ENCODE measurements at places on chromosomes 2 and 18.
A peak's percentile ranks its signal among the peaks of the same experiment; 100 is the strongest.

GRCh38 chr2:182503886-182504285 is 77.0 kb upstream of the PDE1A start:
- DNase-seq, result no peak

DNA sequence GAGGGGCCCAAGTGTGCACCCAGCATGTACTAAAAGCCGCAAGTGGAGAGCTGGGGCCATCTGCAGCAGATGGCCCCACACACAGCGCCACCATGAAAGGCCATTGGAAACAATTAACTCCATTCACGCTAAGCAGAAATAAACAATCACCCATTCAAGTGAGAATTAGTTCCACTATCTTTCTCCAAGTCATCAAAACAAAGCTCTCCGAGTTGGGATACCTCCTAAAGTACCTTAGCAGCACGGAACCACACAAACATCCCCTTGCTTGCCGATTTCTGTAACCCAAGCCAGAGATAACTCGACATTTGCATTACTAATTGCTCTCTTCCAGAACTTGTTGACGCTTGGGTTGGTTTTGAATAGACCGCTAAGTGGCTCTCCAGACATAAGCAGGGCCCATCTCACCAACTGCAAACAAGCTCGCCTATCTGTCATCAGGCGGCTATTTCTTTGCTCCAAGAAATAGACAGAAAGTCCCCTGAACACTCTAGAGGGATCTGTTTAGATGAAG is 840.6 kb upstream of the SALL3 start:
- DNase-seq, result no peak

DNA sequence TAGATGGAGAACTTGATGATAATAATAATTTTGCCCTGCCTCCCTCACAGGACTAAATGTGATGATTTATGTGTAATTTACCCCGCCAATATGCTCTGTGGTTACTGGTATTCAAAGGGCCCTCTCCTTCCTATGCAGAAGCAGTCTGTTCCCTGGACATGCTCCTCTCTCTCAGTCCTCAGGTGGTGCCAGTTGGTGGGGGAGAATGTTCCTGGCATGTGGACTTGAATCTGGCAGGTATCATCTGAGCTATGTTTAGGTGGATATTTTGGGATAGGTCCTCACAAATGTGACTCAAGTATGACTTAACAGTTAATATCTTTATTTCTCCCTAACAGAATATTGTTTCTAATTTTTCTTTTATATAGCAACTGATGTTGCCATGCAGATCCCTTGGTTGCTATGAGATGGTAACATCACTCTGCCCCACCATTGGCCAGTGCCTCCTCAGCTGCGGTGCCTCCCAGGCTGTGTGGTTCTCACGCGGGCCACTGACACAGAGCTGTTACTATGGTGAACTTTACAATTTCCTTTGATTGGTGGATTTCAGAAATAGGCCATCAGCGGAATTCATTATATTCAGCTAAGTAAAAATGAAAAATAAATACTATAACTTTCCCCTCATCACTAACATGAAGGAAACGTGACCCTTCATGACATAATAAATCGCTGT is 106.7 kb upstream of the PELI1 start:
- no peak for DNase-seq

- DNase-seq, result peak; percentile 12
These were observed 128.0 kb downstream of the ARL4C start for GRCh38 chr2:234368861-234369261.

GRCh38 chr2:54818226-54818625 is 94.8 kb downstream of the EML6 start:
- DNase-seq, result no peak

GRCh38 chr2:97707362-97708047 is 5.9 kb upstream of the ZAP70 start:
- DNase-seq, result peak; percentile 9

DNA sequence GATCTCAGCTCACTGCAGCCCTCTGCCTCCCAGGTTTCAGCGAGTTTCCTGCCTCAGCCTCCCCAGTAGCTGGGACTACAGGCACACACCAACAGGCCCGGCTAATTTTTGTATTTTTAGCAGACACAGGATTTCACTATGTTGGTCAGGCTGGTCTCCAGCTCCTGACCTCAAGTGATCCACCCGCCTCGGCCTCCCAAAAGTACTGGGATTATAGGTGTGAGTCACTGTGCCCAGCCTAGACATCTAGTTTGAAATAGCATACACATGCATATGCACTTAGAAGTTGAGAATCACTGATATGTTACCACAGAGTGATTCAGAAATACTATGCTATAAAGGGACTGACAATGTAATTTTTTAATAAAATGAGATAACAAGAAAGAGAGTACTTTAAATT is 69.8 kb upstream of the CDKL4 start:
- DNase-seq, result no peak

DNA sequence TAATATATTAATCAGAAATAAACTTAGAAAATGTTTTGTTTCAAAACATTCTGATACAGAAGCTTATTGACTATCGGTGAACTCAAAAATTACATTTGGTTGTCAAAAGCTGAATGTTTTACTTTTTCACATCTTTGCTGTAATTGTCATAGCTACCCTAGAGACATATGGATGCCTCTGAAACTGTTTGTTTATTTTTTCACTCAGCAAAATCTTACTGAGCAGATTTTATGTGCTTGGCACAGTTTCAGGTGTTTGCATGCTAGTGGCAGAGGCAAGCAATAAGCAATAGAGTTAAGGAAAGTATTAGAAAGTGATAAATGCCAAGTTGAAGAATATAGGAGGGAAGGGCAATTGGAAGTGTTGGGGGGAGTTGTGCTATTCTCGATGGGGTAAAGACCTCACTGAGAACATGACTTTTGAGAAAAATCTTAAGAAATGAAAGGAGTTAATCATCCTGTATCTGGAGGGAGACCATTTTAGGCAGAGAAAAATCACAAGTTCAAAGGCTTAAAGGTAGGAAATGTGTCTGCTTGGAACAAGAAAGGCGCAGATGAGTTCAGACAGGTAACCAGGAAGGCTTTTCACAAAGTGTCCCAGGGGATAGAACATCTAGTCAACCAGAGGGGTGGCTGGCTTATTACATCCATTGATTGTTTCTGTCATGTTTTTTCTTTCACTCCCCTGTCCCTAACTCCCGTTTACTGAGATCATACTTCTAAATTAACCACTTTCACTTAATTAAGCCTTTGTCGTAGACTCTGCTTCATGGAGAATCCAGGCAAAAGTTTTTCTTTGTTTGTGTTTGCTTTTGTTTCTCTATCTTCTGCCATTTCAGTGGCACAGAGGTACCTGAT is 27.2 kb upstream of the COBLL1 start:
- DNase-seq, result peak; percentile 70

DNA sequence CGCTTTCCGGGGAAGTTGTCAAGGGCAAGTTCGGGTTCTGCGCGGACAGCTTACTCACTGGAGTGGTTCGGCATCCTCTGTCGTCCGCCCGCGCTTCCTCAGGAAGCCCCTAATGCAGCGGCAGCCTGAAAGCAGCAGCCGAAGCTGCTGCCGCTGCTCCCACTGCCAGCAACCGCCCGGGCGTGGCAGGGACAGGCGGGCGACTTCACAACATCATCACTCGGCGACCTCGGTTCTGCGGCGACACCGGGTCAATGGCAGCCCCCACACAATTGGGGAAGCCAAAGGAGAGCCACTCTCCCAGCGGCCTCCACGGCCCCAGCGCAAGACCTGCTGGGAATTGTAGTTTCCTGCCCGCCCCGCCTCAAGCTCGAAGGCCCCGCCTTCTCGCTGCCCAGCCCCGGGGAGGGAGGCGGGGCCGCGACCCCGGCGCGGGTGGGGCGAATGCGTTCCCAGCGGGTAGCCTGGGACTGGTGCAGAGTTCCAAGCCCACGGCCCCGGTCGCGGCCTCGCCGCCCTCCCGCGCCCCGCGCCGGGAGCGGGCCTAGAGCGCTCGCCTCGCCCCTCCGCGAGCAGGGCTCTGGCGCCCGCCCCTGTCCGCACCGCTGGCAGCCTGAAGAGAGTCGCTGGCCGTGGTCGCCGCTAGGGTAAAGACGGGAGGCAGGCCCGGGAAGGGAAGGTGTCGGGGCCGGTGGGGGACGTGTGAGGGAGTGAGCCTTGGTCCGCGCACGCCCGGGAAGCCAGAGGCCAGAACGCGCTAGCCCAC is at the start of the genes STRADB and TRAK2:
Gene STRADB (plus strand): TSS at position 449 of the 766 bp plus-strand sequence. CDS start 3,101 bp downstream, outside the sequence.
Gene TRAK2 (minus strand): TSS at position 167 of the 766 bp plus-strand sequence. CDS start 30,951 bp downstream, outside the sequence.
- peak; percentile 95 for DNase-seq

DNA sequence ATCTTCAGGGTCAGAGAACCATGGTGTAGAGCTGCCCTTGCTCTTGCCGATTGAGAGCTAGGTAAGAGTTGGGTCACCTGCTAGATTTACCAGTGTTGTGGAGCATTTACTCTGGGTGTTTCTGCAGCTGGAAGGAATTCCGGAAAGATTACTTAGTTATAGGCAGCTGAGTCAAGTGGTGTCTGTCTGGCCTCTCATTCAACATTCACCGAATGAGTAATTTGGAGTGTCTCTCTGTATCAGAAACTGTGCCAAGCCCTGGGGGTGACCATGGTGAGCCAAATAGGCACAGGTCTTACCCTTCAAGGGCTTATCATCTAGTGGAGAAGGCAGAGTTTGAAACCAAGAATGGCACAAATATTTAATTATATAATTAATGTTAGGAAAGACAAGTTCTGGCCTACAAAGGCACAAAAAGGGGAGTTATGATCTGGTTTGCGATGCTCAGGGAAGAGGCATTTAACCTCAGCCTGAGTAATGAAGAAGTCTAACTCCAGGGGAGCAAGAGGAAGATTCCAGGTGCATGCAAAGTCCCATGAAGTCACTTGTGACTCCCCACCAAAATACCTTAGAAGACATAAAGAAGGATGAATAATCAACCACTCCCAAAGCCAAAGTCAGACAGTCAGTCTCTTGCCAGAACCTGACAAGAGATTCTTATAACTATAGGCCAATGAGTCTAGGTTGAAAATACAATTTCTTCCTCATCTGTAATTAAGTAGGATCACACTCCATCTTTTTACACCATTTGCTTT is 12.5 kb downstream of the SETBP1 start:
- no peak for DNase-seq

DNA sequence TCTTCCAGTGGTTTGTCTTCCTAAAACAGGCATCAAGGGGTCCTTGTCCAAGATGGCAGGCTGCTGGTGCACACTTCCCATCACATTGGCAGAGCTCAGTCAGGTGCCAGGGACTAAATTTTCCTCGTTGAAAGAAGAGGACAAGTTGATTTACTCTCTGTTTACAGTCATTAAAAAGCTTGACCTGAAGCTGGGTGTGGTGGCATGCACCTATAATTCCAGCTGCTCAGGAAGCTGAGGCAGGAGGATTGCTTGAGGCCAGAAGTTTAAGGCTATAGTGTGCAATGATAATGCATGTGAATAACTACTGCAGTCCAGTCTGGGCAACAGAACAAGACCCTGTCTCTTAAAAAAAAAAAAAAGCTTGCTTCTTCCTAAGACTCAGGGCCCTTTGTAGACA is 3.6 kb upstream of the PLB1 start:
- DNase-seq, result no peak

DNA sequence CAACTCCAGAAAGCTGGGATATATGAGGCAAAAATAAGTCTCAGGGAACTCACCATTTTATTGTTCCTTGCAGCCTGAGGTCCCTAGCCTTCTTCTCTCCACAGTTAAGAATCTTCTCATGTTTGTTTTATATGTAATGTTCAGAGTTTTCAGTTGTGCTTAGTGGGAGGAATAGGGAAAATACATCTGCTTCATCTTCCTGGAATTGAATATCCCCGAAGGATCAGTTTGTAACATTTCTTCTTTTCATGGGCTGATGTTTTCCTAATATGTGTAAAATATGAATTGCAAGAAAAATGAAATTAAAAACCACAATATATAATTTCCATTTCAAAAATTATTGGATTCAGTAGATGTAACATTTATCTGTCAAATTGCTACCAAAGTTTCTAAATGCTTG is 8.0 kb downstream of the GALNT1 start:
- DNase-seq, result no peak

- no peak for DNase-seq
These were observed 4.5 kb downstream of the KIF3C start for GRCh38 chr2:25977768-25978167.

GRCh38 chr2:74138600-74139323 is 8.9 kb downstream of the BOLA3 start:
- no peak for DNase-seq

GRCh38 chr2:46535360-46535759 is 56.0 kb downstream of the TMEM247 start:
- DNase-seq, result peak; percentile 33

DNA sequence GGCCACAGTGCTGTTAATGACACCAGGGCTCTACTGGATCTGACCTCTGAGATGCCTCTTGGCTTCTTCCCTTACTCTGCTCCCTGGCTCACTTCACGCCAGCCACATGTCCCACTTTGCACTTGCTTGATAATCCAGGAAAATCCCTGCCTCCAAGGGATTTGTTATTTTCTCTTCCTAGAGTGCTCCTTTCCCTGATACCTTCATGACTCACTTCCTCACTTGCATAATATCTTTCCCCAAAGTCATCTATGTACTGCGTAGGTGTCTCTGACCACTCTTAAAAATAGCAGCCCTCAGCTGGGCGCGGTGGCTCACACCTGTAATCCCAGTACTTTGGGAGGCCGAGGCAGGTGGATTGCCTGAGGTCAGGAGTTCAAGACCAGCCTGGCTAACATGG is 572.3 kb downstream of the PLCL1 start:
- DNase-seq, result no peak

GRCh38 chr2:33207151-33207740 is 260.5 kb downstream of the LTBP1 start:
- DNase-seq, result no peak

- no peak for DNase-seq
These were observed 11.1 kb downstream of the PDE1A start for GRCh38 chr2:182415771-182416170.

GRCh38 chr2:55247025-55247424 is 14.5 kb downstream of the RPS27A start:
- DNase-seq, result no peak

DNA sequence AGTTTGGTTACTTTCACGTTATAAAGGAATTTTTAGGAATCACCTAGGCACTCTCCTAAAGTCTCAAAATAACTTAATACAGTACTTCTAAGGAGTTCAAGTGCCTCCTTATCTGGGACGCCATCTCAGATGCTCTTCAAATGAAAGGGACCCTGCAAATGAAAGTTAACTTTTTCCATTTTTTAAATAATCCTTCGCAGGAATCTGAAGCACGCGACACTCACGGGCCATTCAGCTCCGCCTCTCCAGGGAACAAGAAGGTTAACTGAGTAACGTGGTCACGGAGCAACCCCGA is 537 bp upstream of the ZC3H15 start:
- no peak for DNase-seq

DNA sequence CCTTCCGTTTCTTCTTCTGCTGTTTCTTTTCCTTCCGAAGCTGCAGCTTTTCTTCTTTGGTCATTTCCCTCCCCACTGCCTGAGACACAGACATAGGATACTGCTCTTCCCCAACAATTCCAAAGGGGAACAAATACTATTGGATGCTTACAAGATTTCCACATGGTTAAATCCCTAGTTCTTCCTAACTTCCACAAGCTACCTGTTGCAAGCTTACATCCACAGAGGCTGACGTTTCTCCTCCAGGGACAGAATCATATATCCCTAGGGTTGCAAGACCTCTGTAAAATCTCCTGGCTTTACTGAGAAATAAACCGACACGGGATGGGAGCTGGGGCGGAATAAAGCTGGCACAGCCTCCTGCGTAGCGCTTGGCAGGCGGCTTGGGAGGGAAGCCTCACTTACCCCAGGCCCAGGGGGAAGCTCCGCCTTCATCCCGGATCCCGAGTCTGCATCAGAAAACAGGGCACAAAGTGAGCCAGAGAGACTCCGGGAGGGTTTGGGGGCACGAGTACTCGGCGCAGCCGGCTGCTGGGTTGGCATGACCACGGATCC is 590 bp downstream of the EIF2B4 start:
- no peak for DNase-seq
